ENCODE measurements at places on chromosomes 7 and 10.

DNA sequence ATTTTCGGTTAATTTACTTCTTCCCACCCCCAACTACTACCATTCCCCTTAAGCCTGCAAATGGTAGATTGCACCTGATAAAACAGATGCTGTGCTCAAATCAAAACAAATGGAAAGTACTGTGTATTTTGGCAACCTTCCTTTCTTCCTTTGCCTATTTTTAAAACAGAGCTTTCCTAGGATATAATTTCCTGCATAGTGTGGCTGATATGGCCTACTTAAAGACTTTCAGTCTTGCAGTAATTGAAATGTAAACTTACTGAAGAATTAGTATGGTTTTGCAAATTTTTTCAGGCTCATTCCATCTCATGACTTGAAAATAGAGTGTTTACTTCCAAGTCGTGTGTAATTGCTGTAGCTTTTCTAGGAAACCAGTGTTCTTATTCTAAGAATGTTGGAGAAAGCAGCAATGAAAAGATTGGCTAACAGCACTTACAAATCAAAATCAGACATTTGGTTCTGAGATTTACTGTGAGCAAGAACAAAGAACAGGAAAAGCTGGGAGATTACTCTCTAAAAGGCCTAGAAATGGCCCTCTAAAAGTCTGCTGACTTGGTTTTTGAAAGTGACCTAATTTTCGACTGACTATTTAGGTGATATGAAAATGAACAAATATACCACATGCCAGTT is 52.0 kb downstream of the REEP3 start:
- no peak for DNase-seq

DNA sequence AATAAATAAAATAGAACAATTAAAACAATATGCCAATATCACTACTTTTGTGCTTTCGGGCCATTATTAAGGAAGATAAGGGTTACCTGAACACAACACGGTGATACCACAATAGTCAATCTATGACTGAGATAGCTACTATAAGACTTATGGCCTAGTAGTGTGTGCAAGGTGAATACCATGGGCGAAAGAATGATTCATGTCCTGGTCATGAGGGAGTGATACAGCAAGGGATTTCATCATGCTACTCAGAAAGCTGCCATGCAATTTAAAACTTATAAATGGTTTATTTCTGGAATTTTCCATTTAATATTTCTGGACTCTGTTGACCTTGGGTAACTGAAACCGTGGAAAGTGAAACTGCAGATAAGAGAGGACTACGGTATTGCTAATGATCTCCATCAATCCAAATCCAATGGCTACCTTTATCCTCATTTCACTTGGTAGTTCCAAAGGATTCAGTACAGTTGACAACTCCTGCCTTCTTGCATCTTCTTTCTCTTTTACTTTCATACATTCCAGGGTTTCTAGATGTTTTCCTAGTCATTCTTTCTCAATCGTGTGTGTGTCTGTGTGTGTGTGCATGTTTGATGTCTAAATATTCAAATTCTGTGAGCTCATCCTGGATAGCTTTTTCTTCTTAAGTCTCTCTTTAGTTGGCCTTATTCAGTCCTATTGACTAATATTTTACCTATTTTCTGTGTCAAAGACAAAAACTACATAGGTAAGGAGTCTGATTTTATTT is 100.5 kb upstream of the MAGI2 start:
- DNase-seq: no peak

- DNase-seq: peak; percentile 58
Measured at GRCh38 chr10:60257767-60258428, 131.8 kb downstream of the ANK3 start.

- DNase-seq: no peak
Measured at GRCh38 chr10:36492590-36493515, 632.5 kb upstream of the ANKRD30A start.

DNA sequence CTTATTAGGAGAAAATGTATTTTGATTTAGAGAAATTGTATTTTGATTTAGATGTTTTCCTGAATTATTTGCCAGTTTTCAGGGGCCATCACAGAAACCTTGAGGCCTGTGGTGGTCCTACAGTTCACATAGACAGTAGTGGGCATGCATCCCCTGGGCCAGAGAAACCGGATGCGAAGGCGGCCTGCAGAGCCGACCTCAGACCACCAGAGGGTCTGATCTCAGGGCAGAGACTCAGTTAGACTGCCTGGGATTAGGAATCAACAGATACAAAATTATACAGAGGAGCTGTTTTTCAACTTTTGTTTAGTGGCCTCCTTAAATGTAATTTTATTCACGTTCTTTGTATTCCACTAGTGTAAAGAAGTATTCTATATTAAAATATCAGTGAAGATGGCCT is 158.4 kb downstream of the PAXIP1 start:
- DNase-seq: no peak

DNA sequence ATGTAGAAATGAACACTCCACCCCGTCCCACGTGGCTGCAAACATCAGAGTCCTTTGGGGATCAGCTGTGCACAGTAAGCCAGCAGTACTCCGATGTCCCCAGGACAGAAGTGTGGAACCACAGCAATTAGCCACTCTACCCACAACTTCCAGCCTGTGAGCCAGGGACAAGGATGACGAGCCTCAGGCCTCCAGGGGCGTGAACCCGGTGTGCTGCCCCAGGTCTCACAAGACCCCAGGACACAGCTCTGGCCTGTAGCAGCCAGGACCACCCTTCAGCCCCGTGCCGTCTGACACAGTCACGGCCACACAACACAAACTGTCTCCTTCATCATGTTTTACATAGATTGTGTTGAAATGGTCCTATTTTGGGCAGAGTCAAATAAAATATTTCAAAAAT is 113.0 kb upstream of the DIP2C start:
- DNase-seq: no peak

- no peak for DNase-seq
Measured at GRCh38 chr10:114307731-114308130, 68.7 kb downstream of the VWA2 start.

- DNase-seq: no peak
Measured at GRCh38 chr7:31778296-31778695, 91.3 kb downstream of the PPP1R17 start.

DNA sequence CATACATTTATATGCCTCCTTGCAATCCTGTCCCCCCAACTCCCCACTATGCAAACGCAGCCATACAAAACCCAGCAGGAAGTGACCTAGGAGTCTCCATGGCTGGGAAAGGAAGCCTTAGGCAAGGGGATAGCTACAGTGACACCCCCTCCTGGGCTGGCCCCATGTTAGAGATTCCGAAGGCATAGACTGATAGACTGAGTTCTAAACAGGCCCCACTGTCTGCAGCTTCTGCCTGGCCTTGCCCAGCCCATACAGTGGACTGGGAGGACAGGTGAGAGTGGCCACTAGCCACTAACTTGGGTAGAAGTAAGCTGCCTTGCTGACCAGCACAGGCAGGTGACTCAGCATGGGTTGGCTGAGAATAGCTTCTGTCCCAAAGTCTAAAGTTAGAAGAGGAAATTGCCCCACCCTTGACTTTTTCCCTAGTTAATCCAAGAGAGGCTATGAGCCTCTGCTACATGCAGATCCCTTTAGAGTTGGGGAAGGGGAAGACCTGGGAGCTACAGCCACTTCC is 106.3 kb downstream of the C10orf105 start:
- no peak for DNase-seq
